ENCODE measurements at places on chromosomes 13 and 19. TPM values are rescaled to one million over a fixed set of nuclear protein-coding genes. Genes with fewer than 3 reads are reported as not detected.

IRGQ gene
- total RNA-seq = 36.2 TPM

DNA sequence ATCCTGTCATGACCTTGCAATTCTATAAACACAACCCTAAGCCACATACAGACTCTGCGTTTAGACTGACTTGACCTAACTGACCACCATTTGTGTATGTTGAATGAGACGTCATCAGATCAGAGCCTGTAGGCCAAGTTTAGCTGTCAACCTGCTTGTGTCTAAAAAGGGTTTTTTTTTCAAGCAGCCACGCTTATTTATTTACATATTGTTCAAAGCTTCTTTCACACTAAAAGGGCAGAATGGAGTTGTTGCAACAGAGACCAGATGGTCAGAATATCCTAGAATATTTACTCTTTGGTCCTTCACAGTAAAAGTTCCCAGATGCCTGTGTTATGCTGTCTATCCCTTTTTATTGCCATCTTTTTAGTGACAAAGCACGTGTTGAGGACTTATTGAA, 307.7 kb upstream of the SLC10A2 start:
- DNase-seq = no peak

- DNase-seq = peak; percentile 10
Measured at GRCh38 chr13:43879755-43880181, at the start of gene LACC1. Gene LACC1 (plus strand): TSS chr13:43879904. CDS start chr13:43880986, 1,082 bp downstream.

GRCh38 chr19:13132471-13133180, 14.6 kb downstream of the NACC1 start:
- no peak for DNase-seq

DNA sequence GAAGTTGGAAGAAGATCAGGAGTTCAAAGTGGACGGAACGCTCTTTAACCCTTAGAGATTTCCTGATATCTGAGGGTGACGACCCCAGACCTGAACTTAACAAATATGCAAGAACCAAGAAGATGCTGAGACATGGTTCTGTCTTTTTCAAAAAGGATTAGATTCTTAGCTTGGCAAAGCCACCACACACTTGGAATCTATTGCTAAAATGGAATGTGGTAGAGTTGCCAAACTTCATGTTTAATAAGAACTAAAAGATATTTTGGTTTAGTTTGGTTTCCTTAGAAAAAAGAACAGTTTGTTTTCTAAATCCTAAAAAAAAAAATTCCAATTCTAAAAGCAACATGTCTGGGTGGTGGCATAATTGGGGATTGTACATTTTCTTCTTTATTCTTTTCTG, 29.5 kb downstream of the UNC13A start:
- DNase-seq = no peak
